Suppressor macrophage treated with lipopolysaccharide for 4 hours (primary cell): ENCODE measurements at places on chromosomes 2 and 18.

GRCh38 chr18:48605408-48605845 is 66.6 kb downstream of the CTIF start:
- peak; percentile 9 for DNase-seq

- no peak for DNase-seq
Observed at GRCh38 chr2:33072614-33073013, 125.9 kb downstream of the LTBP1 start.

DNA sequence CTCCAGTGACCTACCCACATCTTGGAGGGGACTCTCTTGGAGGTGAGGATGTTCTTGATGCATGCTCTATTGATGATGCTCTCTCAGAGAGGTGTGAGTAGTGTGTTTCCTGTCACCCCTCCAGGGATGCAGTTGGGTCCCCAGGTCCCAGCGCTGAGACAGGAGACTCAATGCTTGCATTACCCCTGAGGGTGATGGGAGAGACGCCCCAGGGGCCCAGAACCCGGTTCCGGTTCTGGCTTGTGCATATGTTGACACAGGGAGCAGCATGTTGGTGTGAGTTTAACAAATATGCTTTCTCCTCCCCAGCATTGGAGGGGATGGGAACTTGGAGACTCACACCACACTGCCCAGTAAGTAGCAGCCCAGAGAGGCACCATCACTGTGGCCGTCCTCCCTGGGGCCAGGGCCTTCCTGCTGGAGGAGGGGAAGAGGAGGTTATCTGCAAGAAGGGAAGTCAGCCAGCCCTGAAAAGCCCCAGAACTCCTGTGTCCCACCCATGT is 124.5 kb downstream of the PLB1 start:
- no peak for DNase-seq

DNA sequence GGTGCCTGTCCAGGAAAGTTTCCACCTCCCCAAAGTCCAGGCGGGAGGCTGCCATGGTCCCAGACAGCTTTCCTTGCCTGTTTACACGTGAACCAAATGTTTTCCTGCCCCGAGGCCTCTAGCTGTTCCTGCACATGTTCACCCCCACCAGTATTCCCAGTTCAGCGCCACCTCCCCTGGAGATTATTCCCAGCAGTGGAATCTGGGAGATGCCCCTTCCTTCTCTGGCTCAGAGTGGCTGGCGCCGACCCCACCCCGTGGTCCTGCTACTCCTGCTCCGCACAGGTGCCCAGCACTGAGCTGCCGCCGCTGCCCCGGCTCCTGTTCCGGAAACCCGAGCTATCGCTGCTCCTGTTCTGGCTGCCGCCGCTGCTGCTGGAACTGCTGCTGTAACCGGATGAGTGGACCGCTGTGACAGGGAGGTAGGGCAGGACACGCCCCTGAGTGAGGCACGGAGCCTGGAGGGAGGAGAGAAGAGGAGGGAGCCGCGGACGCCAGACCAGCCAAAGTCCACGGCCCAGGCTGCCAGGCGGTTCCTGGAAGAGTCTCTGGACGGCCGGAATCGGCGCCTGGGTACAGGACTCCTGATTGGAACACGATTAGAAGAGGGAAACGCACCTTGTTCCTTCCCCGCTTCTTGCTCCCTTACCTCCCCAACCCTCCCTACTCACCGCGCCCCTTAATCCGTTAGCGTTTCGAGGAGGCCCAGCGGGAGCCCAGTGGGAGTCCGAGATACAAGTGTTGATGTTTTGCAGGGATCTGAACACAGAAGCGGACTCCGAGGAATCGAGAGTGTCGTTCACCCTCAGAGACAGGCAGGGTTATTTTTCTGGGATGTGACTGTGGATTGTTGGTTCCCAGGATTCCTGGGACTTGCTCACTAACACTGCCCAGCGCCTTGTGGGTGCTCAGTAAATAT is at the start of gene PDE11A:
Gene PDE11A (minus strand): TSS at position 395 of the 919 bp plus-strand sequence. CDS start 340 bp downstream, at position 55.
- peak; percentile 44 for DNase-seq

GRCh38 chr18:9513971-9514512 is 38.7 kb downstream of the RALBP1 start:
- DNase-seq: no peak

GRCh38 chr2:114068438-114068837 is 178.5 kb downstream of the ACTR3 start:
- DNase-seq: no peak

GRCh38 chr2:9984217-9984739 is 32.8 kb downstream of the GRHL1 start:
- peak; percentile 81 for DNase-seq

DNA sequence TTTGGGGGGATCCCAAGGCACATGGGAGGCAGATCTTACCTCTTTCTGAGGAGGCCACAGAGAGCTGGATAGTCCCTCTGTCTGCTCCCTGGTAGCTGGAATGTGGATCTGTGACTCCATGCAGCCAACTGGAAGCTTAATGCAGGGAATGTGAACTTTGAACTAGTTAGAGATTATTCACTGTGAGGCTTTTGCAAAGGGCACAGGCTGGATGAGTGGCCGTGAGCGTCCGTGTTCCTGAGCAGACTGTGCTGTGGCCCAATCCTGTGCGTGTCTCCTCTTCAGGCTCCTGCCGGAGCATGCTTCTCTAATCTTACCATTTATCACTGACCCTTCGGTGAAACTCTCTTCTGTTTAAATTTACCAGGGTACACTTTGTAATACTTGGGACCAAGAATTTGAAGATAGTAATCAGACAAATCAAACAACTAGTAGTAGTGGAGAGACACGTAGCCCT is 187.6 kb downstream of the PTPRM start:
- no peak for DNase-seq

GRCh38 chr2:105545730-105546627 is 147.1 kb upstream of the FHL2 start:
- peak; percentile 66 for DNase-seq

DNA sequence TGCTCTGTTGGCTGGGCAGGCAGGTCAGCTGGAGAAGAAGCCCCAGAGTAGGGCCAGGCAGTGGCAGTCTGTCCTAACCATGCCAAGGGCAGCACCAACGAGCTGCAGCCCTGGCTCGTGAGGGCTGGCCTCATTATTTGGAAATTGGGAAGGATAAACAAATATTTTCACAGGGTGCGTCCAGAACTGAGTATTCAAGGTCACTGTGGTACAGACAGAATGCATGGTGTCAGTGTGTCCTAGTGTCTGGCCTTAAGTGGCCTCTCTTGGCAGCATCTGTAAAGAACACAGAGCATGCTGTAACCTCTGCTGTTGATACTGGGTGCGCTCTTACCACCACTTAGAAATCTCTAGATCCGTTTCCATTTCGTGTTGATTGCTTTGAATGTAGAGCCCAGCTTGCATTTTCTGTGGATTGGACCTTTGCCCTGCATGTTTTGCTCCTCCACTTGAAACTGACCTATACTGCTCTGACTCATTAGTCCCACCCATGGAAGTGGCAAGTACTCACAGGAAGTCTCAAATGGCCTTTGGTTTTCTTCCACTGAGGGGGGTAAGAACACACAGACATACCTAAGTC is 88.2 kb downstream of the GREB1L start:
- no peak for DNase-seq

- no peak for DNase-seq
Observed at GRCh38 chr2:187466129-187466792, 18.2 kb upstream of the CALCRL start.

DNA sequence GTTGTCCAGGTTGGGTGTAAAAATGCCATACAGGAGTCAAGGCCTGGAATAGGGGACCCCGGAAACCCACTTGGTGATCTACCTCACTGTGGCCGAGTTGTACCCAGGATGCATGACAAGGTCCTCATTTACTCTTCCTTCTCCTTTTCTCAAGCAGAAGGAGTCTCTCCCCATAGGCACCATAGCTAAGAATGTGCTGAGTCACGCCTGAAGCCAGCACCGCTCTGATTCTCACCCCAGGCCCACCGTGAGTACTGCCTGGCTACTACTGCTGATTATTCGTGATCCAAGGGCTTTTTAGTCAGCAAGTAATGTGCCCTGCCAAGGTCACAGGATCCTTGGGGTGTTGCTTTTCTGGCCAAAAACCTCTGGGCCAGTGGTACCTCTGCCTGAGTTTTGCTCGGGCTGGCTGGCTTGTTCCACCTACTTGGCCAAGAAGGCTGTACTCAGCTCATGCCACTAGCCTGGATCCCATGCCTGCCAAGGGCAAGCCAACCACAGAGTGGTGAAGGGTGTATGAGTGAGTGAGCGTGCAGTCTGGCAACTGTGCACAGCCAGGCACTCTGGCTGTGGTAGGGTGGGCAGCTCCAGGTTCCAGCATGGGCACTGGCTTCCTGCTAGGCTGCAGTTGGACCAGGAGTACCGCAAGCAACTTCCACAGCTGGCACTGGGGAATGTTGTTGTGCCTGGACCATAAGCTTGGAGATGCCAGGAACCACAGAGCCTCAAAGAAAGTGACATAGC is 650.1 kb upstream of the VRK2 start:
- DNase-seq: peak; percentile 28

DNA sequence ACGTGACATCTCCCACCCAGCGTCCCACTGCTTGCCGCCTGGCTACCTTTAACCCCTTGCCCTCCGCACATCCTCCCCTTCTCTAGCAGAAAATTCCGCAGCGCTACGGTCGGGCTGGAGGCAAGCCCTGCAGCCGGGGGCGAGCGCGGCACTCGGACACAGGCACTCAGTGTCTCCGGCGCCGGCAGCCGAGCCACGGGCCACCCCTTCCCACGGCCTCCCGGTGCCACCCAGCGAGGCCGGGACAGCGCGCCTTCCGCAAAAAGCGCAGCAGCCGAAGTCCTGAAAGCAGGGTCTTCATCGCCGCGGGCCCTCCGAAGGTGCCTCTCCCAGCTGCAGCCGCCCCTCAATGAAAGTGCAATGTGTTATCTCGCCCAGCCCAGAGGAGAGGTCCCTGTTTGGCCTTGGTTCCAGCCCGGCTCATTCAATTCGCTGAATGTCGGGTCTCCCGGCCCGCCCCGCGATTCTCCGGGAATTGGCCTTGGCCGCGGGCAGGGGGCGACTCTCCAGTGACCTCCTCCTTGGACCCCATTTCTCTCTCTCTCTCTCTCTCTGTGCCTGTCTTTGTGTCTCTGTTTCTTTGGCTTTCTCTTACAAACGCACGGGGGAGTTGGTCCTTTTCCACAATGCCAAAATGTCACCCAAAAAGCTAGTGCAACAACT is 1.1 kb downstream of the DLGAP1 start:
- DNase-seq: no peak

DNA sequence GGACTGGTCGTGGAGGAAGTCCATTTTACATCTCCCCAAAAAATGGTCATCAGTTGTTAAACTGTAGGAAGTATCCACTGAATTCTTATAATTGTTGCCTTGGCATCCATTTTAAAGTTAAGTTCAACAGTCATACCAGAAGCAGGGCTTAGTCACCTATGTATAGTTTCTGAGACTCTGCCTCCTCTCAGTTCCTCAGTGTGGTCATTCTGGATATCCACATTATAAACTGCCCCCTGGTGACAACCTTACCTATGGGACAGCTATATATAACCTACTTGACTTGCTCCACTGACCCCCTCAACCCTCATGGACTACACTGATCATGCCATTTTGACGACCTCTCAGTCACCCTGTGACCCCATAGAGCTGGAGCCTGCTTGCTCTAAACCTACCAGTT is 617.0 kb downstream of the LRP1B start:
- no peak for DNase-seq

GRCh38 chr2:2720351-2720750 is 389.3 kb upstream of the MYT1L start:
- no peak for DNase-seq

GRCh38 chr2:239910404-239910803 is 114.7 kb downstream of the NDUFA10 start:
- no peak for DNase-seq

GRCh38 chr18:12868576-12868975 is 15.5 kb downstream of the PTPN2 start:
- DNase-seq: no peak

DNA sequence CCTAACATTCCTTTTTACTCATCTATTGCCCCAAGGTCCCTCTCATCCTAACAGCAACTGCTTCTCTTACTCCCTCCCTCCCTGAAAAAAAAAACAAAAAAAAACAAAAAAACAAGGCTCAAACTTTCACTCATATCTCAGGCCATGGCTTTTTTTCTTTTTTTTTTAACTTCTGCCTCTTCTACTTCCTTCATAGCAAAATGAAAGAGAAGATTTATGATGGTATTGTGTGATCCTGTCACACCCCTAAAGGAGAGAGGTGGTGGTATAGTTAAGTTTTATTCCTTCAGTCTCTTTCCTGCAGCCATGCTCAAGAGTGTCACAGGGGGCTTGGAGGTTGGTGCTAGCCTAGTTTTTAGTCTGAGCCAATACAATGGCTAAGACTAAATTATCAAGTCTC is 21.5 kb upstream of the EPC2 start:
- DNase-seq: no peak

GRCh38 chr2:190138032-190138431 is 75.5 kb upstream of the MSTN start:
- DNase-seq: no peak

DNA sequence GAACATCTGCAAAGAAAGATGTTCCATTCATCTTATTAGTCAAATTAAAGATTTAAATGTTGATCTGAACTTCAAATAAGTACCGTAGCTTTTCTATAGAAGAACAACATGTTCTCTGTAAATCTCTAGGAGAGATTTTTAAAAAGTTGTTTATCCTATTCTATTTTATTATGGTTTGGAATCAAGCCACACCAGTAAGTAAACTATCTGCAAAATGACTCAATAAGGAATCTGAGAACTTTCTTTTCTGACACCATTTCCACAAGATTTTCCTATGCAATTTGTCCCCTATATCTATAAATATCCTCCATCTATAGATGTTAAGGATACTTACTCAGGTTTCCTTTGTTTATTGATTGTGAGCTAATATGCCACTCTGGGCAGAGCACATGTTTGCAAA is 736.6 kb downstream of the CBLN2 start:
- no peak for DNase-seq

GRCh38 chr18:8828798-8829197 is 123.4 kb downstream of the MTCL1 start:
- DNase-seq: no peak

- DNase-seq: no peak
Observed at GRCh38 chr2:232668805-232669444, 28.2 kb upstream of the GIGYF2 start.

GRCh38 chr18:69239849-69240674 is 160.6 kb upstream of the DOK6 start:
- DNase-seq: no peak
